ENCODE measurements at places on chromosomes 1 and 21.
A peak's percentile ranks its signal among the peaks of the same experiment; 100 is the strongest.

DNA sequence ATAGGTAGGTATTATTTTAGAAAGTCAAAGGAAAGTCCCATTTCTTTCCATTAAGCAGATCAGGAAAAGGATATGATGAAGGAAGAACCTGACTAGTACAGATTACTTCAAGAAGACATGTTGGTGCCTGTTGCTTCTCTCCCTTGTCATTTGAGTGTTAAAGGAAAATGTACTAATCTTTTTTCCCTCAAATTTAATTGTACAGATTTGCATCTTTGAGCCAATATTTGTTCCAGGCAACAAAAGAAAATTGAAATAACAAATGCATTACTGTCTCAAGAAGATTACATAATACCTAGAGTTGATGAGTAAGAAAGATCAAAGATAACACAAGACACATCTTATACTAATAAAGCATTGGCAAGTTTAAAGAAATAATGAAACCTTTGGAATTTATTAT lies 566.9 kb upstream of the ZP4 start:
- DNase-seq, result no peak

- DNase-seq, result no peak
Measured at GRCh38 chr1:173062150-173062938, 11.6 kb upstream of the TNFSF18 start.

GRCh38 chr1:92583821-92584760 lies 97.4 kb upstream of the GFI1 start:
- DNase-seq, result peak; percentile 79

- peak; percentile 96 for DNase-seq
Measured at GRCh38 chr1:33099290-33100118, 18.6 kb downstream of the AZIN2 start.

GRCh38 chr1:66288048-66288447 lies 245.9 kb upstream of the SGIP1 start:
- no peak for DNase-seq

DNA sequence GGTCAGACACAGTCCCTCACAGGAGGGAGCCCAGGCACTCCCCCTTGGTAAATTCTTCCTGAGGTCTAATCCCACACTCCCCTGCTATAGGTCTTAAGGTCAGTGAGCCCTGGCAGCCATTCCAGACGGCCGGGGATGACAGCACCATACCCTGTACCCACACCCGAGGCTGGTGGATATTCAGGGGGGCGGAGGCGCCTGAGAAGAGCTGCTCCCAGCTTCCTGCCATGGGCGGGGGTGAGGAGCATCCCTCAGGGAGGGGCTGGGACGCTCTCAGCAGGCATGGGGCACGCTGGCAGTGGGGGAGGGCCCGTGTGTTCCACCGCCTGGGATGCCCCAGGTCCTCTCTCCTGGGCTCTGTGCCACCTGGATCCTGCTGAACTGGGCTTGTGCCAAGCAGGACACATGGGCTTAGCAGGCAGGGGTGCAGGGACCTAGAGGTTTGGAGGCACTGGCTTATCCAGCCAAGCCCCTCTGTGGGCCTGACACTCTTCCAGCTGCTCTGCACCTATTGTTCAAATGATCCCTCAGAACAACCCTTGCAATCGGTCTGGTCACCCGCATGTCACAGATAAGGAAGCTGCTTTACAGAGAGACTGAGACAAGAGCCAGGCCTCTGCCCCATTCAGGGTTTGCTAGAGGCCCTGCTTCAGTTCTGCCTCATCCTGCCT lies 5.7 kb upstream of the ADGRB2 start:
- no peak for DNase-seq

GRCh38 chr1:51570063-51570710 lies 46.7 kb upstream of the OSBPL9 start:
- DNase-seq, result peak; percentile 64

- no peak for DNase-seq
Measured at GRCh38 chr21:28402616-28402989, 590.1 kb downstream of the LTN1 start.

- no peak for DNase-seq
Measured at GRCh38 chr1:60833173-60833572, 249.2 kb upstream of the NFIA start.

DNA sequence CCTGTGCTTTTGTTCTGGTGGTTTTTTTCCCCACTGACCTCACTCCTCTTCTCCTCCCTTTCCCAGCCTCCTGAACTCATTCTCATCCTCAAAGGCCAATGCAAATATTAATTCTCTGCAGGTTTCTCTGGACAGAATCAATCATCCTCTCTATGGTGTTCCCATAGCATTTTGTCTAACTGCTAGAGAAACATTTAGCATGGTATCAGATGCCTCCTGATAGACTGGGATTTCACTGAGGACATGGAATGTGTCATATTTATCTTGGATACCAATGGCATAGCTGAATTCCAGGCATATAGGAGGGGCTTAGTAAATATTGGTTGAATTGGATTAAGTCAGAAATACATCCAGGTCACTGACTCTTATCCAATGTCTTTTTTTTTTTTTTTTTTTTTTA lies 46.1 kb upstream of the SRP9 start:
- no peak for DNase-seq

All from Kasumi-1 (cell line).